ENCODE measurements at places on chromosomes 5 and 9. TPM values are rescaled to one million over a fixed set of nuclear protein-coding genes. Genes with fewer than 3 reads are reported as not detected.
A peak's percentile ranks its signal among the peaks of the same experiment; 100 is the strongest.

ECSCR gene
- not detected for polyA plus RNA-seq

FOCAD gene
- polyA plus RNA-seq = 1.5 TPM

PSD2 gene
- not detected for polyA plus RNA-seq

DNA sequence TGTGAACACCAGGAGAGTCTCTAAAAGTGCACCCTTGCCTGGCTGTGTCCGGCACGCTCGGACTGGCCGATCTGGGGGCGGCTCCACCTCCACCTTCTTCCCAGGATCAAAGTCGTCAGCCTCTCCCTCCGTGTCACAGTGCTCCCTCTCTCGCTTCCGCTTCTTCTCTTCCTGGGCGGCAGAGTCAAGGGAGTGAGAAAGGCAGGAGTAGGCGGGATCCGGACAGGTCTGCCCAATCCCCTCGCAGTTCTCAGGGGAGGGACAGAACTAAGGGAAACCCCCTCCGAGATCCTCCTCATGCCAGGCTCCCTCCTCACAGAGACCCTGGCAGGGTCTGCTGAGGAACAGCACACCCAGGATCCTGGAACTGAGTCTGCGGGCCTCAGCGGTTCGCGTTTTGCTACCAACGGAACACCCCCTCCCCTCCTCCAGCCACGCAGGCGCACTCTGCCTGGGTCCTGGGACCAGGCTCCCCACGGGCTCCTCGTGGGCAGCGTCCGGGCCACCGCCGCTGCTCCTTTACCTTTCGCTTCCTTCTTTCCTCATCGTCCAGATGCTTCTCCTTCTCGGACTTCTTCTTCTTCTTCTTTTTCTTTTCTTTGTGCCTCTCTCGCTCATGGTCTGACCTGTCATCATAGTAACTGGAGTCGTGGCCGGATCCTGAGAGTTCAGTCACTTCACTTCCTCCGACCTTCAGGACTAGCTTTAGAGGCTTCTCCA lies 1.3 kb downstream of the BRD9 start:
- DNase-seq = peak; percentile 8

DNA sequence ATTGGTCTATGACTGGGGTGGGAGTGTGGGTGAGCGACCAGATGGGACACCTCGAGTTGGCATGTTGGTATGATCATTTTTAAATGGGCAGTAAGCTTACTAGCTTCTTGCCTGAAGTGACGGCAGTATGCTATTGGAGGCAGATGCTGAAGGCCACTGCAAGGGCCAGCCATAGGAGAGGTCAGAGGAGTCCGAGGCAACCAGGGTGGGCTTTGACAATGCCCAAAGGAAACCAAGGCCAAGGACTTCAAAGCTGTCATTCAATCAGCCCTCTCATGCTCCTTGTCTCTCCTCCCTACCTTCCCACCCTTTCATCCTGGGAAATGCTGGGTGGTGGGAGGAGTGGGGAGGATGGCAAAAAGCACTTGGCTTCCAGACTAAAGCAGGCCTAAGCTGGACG lies 57.1 kb upstream of the GLRX start:
- DNase-seq = no peak

DNA sequence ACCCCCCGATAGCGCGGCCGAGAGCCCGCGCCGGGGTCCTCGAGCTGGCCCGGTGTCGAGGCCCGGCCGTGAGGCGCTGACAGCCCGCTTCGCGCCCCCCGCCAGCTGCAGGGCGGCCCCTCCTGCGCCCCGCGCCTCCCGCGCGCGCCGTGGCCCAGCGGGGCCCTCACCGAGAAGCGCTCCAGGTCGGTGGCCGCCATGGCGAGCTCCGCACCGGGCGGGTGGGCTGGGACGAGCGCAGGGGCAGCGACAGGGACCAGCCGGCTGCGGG lies 166 bp downstream of the SEPTIN8 start:
- no peak for DNase-seq

Data from CD14-positive monocyte (primary cell).